ENCODE measurements at places on chromosomes 5 and 9.
A peak's percentile ranks its signal among the peaks of the same experiment; 100 is the strongest.

DNA sequence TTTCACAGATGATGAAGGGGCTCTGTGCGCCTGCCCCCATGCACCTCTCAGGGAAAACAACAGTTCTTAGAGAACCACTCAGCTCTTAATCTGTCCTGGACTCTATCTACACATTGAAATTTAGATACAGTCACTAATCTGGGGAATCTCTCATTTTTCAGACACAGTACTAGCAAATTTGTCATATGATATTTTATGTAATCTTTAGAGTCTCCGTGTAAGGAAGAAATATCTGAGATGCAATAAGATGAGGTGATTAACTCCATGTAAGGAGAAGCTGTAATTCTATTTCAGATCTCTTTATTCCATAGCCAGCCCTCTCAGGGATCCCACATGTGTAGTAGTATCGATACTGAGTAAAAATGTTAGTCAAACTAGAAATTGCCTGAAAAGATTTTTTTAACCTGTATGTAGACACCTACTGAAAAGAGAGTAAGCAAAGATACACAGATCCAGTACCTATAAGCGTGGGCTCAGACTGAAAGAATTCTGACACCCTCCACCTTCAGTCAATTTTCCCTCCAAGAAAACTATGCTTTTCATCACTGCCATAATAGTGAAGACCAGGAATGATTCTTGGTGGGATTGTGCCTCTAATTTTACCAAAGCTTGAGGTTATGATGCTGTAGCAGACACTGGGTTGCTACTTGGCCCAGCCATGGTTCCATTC lies 279.6 kb upstream of the TMEM161B start:
- no peak for DNase-seq

DNA sequence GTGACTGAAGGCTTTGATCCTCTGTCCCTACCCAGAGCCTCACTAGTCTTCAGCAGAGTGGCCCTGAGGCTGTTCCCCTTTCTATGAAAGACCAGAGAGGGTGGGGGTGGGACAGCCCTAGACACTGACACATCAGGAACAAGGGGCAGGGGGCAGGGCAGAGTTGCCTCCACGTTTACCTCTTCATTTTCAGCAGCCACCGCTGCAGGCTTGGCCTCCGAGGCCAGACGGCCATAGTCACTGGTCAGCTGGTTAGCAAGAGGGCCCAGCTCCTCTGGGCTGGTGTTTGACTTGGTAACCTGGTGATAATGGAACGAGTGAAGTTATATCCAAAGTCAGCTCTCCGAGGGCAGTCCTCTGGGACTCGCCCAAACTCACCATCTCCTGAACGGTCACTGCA lies 15.6 kb upstream of the TPM2 start:
- DNase-seq, result no peak

GRCh38 chr5:64629841-64630240 lies 60.5 kb upstream of the SHISAL2B start:
- no peak for DNase-seq

DNA sequence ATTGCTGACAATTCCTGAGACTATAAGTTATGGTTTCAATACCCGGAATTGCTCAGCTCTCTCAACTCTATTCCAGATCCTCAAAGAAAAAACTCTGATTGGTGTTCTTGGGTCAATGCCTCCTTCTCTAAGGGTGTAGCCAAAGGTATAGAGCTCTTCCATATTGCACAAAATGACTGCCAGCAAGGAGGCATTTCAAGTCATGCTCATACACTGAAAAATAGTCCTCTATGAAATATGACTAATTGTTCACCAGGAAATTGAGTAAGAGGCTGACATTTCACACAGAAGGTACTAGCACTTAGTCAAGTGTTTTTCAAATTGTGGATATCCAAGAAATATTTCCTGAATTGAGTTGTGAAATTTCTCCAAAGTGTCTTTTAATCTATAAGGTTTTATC lies 111.1 kb upstream of the KLF9 start:
- no peak for DNase-seq

- DNase-seq, result no peak
Observed at GRCh38 chr5:41057231-41057630, 13.9 kb downstream of the MROH2B start.

GRCh38 chr5:38424148-38425060 lies 132.0 kb downstream of the LIFR start:
- no peak for DNase-seq

DNA sequence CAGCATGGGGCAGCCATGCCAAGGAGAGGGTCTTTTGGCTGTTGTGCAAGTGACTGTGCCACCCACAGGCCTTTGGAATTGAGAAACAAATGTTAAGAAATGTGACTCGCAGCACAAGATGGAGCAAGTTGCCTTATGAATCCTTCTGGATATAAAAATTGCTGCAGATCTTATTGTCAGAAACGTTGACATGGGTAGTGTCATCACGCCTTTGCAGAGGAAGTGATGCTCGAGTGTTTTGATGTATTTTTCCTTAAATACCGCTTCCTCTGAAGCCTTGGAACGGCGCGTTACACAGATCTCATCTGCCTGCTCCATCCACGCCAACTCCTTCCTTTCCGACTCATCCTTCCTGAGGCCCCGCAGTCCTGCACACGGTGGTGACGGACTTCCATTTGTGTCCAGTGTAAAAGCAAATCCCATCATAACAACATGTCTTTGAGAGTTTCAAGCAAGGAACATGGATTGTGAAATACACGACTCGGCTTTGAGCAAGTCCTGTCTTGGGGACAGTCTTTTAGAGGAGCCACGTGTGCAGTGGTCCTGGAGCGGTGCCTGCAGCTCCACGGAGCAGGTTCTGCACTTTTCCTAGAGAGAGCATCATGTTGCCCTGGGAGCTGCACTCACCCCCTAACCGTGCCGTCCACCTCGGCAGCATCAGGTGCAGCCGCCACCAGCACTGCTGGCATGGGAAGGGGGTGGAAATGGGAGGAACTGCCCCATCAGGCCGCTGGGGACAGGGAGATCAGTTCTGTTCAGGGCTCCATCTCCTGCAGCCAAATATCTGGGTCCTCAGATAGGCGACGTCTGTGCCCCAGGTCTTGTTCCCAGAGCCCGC lies 15.1 kb downstream of the ROPN1L start:
- no peak for DNase-seq

DNA sequence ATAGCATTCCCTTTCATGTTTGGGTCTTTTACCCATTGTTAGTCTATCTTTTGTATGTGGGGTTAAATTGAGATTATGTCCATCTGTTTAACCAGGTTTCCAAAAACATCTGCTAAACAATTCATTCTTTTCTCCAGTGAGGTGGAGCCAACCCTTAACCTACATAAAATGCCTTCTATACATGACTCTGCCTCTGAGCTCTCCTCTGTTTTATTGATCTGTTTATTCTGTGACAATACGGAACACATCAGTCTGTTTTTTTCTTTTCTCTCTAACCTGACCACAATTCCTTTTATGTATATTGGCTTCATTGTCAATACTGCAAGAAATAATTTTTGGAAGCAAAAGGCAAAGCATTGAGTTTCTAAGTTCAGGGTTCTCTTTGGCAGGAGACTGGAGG lies 9.9 kb upstream of the ARL15 start:
- no peak for DNase-seq

DNA sequence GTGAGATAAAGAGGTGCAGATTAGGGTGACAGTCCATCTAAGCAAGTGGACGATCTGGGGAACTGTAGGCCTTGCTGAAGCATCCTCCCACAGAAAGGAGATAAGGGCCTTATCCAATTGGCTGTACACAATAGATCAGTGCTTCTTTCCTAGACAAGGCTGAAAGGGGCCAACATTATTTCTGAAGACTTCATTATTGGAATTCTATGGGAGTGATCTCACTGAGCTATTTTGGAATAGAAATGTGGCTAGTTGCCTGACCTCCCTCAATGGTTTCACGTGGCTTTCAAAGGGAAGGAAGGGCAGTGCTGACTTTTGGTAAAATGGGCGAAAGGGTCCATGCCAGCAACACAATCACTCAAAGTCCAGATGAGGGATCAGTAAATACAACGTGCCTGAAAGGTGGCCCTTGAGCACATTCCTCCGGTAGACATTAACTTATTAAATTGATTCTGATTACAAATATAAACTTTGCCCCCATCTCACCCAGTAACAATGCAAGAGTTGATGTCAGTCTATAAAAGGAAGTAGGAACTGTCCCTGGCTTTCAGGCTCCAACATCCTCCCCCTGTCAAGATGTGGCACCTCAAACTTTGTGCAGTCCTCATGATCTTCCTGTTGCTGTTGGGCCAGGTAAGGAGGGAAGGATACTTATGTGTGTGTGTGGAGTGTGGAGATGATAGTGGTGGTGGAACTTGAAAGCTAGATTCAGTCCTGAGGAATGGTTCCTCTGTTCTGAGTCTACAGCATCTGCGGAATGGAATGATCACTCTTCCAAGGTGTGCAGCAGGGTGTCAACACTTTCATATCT lies at the start of gene LEAP2:
Gene LEAP2 (plus strand): TSS at position 550 of the 811 bp plus-strand sequence. CDS start 27 bp downstream, at position 577.
- no peak for DNase-seq

GRCh38 chr9:33466565-33467495 lies 6.9 kb downstream of the NOL6 start:
- peak; percentile 7 for DNase-seq

DNA sequence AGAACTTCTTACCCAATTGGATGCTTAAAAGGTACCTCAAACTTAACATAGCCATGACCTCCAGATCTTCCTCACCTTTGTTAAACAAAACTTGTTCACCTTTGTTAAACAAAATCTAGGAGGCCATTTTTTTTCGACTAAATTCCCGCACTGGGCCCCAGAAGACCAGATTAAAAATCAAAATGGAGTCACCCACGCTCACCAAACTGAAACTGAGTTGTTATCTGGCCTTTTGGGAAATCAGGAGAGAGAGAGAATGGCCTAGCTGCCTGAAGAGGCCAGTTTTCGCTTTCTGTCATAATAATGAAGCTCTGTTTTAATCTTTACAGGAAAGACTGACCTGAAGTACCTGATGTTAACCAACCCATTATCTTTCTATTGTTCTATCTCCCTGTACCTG lies 69.4 kb downstream of the FYB1 start:
- DNase-seq, result no peak

- DNase-seq, result no peak
Observed at GRCh38 chr9:128091144-128091543, 23.1 kb downstream of the SLC25A25 start.

- DNase-seq, result no peak
Observed at GRCh38 chr5:116415182-116415581, 159.4 kb downstream of the SEMA6A start.

GRCh38 chr5:141560725-141561483 lies 57.9 kb downstream of the DIAPH1 start:
- DNase-seq, result peak; percentile 92

DNA sequence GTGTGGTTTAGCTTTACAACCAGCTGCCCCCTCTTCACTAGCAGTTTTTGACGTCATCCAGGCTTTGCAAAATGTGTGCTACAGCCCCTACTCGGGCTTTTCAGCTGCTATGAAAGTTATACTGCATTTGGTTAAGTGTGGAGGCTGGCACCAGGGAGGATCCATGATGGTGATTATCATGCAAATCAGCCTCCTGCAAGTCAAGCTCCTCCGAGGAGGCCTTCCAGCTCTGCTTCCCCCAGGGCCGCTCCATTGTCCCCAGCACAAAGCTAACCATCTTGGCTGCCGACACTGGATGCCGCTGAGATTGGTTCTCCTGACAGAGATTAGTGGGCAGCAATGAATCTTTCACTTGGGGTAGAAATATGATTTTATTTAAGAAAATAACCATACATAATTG lies 159.6 kb downstream of the NR2F1-AS1 start:
- DNase-seq, result no peak

DNA sequence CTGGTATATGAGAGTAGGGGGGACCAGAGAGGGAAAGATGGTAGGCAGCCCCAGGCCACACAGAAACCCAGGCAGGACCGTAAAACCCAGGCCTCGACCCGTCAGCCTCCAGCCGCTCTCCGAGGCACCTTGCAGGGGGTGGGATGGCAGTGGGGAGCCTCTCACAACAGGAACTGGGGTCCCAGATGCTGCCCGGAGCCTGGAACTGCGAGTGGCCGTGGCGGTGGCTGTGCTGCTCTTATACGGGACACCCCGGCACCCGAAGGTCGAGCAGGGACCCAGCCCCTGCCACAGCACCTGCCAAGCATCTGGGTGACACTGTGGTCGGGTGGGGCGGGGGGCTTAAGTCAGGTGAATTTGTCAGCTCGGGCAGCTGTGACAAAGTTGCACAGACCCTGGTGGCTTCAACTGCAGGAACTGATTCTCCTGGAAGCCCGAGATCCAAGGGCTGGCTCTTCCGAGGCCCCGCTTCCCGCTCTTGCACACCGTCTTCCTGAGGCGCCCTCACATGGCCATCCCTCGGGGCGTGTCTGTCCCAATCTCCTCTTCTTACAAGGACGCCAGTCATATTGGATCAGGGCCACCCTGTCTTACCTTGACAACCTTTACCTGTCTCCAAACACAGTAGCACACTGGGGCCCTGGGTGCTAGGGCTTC lies 47.6 kb upstream of the EGFL7 start:
- no peak for DNase-seq

DNA sequence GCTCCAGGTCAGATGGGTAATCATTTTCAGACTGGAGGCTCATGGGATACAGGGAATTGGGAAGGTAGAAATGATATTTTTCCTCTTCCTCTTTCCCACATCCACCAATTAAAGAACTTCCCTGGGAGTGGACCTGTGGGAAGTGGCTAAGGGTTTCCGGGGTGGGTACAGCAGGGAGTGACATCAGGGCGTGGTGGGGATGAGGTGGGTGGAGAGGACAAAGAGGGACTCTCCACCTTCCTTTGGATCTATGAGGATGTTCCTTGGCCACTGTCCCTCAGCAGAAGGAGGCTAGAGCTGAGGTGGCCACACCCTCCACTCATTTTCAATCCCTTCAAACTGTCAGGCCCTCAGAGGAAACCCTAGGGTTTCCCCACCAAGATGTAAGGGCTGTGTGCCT lies 54.7 kb downstream of the IRF1 start:
- no peak for DNase-seq

DNA sequence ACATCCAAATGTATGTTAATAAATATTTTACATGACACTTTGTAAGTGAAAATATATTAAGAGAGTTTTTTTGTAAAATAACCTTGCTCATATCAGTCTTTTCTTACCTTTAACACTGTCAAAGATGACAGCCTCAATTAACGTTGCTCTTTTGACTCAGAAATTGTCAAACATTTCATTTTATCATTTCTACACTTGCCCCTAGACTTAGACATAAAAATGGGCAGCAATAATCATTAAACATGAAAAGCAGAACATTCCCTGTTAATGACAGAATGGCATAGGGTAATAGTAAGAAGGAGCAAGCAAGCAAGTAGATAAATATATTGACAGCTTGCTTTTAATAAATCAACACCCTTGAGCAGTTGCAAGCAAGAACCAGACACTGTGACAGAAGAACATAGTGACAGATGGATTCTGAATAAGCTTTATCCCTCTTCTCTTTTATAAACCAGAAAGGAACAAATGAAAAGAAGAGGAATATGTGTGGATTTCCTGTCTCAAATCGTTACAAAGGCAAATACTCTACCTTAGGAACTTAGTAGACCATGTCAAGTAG lies 796.0 kb upstream of the CHD1 start:
- DNase-seq, result no peak

GRCh38 chr9:35608221-35608620 lies 3.2 kb downstream of the TESK1 start:
- no peak for DNase-seq

GRCh38 chr5:62093976-62094375 lies 212.0 kb upstream of the KIF2A start:
- DNase-seq, result peak; percentile 61

- DNase-seq, result no peak
Observed at GRCh38 chr9:91185193-91185886, 176.4 kb downstream of the AUH start.

Data from DMS153 (cell line).